Stimulated activated CD8-positive, alpha-beta memory T cell treated with anti-CD3 and anti-CD28 coated beads, Interleukin-12 subunit alpha, Interleukin-12 subunit beta, amount 100 ng/mL, for 1 hour (primary cell): ENCODE measurements at places on chromosomes 1 and 21.

GRCh38 chr1:198754670-198755069, 115.8 kb downstream of the PTPRC start:
- no peak for DNase-seq

DNA sequence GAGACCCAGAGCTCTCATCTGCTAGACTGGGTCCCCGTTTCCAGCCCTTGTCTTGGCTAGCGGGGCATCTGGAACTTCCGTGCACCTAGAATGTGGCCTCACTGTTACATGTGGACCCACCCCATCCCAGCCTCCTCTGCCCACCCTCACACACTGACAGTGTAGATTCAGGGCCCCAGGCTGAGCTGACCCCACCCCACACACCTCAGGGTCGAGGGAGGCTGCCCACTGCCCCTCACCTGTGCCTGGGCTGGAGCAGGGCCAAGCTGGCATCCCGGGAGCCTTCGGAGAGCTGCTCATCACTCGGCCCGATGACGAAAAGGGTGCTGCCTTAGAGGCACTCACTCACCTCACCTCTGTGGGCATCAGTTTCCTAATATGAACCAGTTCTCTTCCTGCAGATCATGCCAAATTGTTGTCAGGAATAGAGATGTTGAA, 11.1 kb downstream of the ACOT11 start:
- no peak for DNase-seq

DNA sequence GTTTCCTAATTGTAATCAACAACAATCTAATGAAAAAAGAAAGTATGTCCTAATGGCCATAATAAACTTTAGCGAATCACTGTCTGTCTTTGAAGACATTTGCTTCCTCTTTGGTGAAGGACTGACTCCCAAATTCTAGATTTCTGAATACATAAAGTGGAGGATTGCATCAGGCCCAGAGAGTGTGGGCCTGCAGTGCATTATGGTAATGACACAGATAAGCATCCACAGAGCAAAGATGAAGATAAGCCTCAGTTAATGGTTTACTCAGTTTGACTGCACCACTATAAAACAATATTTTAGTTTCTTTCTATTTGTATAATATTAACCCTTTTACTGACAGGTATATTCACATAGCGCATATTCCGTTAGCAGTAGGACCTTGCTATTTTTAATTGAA, 365.5 kb downstream of the KCTD3 start:
- no peak for DNase-seq

DNA sequence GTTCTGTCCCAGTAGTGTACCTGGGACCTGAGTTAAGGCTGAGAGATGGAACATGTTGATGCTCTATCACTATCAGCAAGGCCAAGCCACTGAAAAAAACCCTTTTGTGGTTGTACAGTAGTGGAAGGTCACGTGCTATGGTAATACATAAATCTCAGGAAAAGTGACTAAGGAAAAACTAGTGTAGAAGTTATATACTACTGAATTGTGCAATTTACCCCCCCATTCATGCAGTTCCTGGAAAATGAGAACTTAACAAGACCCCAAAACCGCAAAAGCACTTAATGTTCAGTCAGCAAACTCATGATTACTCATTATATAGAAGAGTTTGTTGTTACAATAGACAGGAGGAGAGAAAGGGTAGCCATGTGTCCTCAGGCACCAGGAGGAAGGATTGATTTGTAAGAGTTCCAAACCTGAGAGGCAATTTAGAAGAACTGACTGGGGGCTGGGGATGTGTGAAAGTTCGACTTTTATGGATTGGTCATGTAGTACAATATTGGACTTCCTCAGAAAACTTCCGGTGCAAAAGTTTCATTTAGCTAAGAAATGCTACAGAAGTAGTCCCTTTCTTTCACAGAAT, 91.6 kb downstream of the RGL1 start:
- DNase-seq = no peak

GRCh38 chr1:43861337-43861736, 72.3 kb upstream of the ARTN start:
- DNase-seq = no peak

DNA sequence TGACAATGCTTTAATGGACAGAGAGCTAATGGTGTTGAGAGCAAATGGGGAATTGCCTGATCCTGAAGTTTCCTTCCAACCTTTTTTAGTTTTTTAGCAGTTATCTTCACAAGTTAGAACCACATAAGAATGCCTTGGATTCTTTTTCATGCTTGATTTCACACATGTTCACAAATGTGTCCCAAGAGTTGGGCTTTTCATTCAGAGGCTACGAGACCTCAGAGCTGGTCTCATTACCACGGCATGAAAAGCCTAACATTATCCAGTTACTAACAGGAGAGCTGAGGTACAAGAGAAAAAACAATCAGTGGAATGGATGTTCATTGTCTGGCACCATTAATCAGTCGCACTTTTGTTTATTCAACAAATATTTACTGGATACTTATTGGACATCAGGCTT, 340.6 kb downstream of the ZNF326 start:
- no peak for DNase-seq

DNA sequence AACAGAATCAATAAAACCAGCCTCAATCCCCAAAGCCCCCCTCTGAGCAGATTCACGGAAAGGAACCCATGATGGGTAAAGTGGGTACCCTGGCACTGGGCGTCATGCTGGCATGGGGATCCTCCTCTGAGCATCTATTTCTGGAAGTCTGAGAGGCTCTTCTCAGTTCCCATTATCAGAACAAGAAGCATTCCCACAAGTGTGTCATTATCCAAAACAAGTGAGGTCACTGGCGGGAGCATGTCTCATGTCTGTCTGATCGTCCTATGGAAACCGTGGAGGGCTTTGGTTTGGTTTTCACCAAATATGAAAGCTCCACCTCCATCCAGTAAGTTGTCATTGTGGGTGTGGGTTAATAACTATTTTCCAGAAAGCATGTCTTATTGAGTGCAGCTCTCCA, 70.7 kb downstream of the PGM1 start:
- no peak for DNase-seq

DNA sequence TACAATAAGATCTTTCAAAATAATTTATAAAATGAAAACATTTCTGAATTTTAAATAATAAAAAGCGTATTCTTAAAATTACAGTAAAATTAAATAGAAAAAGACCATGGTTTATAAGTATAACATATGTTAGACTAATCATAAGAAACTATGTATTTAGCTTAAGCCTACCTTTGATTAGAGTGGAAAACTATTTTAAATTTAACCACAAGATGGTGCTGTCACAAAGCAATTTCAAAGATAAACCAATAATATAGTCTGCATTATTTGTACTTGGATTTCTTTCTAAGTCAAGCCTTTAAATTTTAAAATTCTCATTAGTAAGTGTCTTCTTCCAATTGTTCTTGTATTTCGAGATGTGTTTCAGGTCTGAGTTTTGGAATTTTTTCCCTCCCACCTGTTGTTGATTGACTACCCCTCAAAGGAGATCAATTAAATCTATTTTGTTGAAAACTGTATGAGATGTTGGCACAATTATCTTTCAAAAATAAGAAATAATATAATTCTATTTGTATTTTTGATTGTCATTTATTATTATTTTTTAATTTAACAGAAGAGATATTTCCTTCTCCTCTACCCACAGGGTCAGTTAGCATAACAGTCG, 459.8 kb downstream of the KCNT2 start:
- DNase-seq = no peak

DNA sequence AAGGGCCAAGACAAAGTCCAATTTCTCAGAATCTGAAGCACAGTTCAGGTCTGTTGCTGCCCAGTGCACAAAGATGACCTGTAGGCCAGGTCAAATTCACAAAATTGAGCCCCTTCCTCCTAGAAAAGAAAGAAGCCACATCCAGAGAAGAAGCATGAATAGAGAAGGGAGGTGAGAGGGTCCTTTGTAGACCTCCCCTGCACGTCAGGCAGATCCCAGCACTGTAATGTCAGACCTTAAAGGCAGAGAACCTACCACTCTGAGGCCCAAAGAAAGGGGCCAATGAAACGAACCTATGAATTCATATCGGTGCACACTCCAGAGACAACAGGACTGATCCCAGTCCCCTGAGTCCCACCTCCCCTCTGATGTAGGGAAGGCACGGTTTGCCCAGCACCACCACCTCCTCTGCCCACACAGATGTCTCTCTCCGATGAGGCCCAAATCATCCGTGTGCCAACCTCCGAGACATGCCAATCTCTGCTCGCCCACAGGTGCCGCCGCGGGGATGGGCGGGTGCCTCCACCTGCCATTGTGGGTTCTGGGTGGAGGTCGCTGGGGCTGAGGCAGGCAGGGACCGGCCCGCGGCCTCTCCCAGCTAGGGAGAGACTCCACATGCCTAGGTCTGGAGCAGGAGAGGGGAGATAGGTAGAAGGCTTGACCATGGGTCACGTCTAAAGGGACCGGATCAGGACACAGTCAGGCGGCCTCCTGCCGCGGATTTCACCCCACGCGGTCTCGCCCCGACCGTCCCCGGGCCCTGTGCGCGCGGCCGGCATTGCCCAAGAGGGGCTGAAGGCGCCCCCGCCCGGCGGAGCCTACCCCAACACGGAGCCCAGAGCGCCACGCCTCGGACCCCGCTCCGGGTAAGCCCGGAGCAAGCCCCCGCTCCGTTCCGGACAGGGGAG, 42.1 kb downstream of the RRAGC start:
- DNase-seq = no peak

DNA sequence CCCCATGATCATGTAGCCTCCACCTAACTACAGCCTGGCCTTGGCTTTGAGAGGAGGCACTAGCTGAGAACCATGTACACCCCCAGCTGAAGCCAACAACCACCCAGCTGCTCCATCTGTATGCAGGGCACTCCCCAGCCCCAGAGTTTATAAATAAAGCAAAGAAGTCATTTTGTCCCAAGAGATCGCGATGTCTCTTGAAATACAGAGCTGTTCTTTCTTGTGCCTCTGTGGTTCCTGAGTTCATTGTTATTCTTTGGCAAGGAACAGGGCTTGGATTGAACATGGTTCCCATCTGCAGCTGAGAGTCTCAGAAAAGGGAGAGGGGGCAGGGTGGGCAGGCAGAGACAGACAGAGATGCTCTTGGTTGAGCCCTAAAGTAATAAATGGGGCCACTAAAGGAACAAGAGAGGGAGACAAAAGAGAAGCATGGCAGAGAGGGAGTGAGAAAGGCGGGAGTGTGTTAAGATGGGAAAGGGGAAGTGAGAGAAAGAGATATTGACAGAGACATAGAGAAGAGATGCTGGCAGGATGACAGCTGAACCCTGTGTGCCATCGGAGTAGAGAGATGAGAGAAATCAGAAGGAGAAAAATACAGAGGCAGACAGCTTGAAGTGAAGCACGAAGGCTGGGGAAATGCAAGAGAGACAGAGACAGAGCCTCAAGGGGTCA, 63.3 kb downstream of the TNR start:
- no peak for DNase-seq

- DNase-seq = no peak
These were observed 164.5 kb upstream of the UBE2U start for GRCh38 chr1:64038965-64039364.

DNA sequence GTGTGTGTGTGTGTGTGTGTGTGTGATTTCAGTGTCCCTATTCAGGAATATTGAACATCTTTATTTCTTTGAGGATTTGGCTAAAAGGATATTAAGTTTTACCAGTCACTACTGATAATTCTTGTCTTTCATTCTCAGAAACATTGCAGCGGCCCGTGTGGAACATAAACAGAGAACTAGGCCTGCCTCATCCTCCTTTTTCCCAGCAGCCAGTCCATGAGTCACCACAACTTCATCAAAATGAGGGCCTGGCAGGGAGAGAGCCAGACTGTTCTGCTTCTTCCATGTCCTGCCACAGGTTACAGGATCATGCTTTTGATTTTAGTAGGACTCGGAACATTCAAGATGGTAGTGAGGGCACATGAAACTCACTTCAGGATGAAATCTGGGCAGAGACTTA, 50.7 kb downstream of the LRIG2 start:
- DNase-seq = no peak

- no peak for DNase-seq
These were observed 52.2 kb downstream of the SDC3 start for GRCh38 chr1:30856260-30856790.
